ENCODE measurements at places on chromosomes 13 and 19. TPM values are rescaled to one million over a fixed set of nuclear protein-coding genes. Genes with fewer than 3 reads are reported as not detected.

The MUC16 gene
- not detected for polyA plus RNA-seq

The MYBPC2 gene
- not detected for polyA plus RNA-seq

GRCh38 chr13:113851826-113852535 lies 11.9 kb downstream of the GAS6 start:
- DNase-seq, result no peak

DNA sequence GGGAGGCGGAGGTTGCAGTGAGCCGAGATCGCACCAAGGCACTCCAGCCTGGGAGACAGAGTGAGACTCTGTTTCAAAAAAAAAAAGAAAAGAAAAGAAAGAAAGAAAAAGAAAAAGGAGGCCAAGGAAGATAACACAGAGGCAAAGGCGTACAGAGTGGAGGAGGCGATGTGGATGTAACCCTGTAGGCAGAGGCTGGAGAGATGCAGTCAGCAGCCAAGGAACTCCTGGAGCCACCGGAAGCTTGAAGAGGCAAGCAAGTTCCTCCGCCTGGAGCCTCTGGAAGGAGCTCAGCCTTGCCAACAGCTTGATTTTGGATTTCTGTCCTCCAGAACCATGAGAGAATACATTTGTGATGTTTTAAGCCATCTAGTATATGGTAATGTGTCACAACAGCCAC lies 6.7 kb upstream of the CCDC8 start:
- DNase-seq, result no peak

The RASGRP4 gene
- not detected for polyA plus RNA-seq

GRCh38 chr19:44796701-44797115 lies 12.2 kb upstream of the BCAM start:
- peak; percentile 23 for DNase-seq

The PNKP gene
- 25.0 TPM for polyA plus RNA-seq

- DNase-seq, result no peak
These were observed 1585.4 kb downstream of the EFNB2 start for GRCh38 chr13:104949840-104950740.

GRCh38 chr19:28705008-28705407 lies 507.9 kb downstream of the UQCRFS1 start:
- peak; percentile 62 for DNase-seq

- no peak for DNase-seq
These were observed 60.6 kb upstream of the ZNF724 start for GRCh38 chr19:23310729-23311211.

DNA sequence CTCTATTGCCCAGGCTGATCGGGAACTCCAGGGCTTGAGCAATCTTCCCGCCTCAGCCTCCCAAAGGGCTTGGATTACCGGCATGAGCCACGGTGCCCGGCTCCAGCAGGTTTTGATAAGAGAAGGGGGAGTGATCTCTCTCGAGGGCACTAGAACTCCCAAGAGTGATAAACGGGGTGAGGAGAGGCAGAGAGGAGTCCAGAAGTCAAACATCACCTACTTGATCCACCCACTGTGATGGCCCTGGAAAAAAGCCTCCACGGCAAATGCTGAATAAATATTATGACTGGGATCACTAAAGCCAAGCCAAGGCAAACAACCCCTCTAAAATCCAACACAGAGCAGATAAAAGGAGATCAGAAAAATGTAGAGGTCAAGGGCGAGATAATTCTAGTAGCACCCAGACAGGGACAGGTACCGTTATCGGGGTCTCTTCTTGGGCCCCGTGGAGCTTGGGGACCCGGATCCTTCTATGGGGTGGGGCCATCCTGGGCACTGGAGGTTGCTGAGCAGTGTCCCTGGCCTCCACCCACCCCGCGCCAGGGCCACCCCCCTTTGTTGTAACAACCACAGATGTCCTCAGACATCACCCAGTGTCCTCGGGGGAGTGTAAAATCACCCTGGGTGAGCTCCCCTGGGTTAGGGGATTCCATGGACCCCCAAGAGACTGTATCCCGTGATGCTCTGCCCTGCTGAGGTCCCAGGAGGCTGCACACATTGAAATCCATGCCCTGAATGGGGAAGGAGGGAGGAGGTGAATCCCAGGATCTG lies 3.7 kb upstream of the CREB3L3 start:
- no peak for DNase-seq

The SIGLECL1 gene
- polyA plus RNA-seq, result not detected

The DCUN1D2 gene
- 7.9 TPM for polyA plus RNA-seq

DNA sequence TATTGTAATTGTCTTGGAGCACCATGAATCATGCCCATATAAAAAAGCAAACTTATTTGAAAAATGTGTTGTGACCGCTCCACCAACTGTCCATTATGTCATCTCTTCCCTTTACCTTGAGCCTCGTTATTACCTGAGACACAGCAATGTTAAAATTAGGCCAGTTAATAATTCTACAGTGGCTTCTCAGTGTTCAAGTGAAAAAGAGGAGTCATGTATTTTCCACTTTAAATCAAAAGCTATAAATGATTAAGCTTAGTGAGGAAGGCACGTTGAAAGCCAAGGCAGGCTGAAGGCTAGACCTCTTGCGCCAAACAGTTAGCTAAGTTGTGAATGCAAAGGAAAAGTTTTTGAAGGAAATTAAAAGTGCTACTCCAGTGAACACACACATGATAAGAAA lies 210.5 kb downstream of the GPC6 start:
- DNase-seq, result no peak

DNA sequence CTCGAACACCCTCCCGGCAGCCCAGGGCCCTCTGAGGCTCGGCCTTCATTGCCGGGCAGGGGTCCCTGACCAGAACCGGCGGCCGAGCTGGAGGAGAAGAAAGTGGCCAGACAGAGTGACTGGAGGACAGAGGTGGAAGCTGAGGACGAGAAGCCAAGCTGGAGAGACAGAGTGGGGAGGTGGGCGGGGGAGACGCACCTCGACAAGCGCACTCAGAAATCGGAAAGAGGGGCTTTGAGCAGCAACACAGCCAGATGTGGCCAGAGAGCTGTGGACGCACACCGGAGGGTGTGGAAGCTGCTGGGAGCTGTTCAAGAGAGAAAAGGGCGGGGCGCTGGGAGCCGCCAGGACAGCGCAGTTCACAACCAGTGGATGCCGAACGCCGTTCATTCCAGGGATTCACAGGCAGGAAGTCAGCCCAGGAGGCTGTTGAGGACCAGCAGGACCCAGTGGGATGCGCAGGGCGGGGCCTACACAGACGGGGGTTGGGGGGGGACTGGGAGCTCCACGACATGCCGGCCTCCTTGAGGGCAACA lies 28.2 kb upstream of the C13orf46 start:
- DNase-seq, result no peak

- DNase-seq, result no peak
These were observed 4.7 kb upstream of the RGL3 start for GRCh38 chr19:11423791-11424181.

DNA sequence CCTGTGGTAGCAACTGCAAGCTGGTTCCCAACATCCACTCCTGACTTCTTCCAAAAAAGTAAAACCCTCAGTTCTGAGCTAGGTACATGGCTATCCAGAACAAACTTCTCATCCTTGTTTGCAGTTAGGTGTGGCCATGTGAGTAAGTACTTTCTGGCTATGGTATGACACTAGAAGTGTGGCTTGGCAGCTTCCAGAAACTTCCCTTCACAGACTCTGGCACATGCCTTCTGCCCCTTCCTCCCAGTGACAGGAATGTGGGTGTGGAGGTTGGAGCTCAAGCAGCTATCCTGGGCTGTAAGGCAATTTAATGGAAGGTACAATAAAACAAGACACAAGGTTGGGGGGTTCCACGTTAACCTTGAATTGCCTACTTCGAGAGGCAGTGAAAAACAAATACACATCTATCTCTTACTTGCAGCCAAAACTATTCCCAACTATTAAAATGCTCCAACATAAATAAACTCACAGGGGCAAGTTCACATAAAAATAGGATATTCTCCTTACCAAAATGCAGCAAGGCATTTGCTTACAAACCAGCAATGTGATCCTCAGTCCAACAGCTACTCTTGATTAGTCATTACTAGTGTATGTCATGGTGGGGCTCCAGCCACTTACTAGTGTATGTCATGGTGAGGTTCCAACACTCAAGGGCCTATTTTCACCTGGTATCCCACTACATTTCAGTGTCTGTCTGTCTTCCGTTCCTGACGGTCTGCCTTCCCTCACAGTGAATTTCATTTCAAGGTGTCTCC lies 3.1 kb downstream of the SMG9 start:
- peak; percentile 74 for DNase-seq

DNA sequence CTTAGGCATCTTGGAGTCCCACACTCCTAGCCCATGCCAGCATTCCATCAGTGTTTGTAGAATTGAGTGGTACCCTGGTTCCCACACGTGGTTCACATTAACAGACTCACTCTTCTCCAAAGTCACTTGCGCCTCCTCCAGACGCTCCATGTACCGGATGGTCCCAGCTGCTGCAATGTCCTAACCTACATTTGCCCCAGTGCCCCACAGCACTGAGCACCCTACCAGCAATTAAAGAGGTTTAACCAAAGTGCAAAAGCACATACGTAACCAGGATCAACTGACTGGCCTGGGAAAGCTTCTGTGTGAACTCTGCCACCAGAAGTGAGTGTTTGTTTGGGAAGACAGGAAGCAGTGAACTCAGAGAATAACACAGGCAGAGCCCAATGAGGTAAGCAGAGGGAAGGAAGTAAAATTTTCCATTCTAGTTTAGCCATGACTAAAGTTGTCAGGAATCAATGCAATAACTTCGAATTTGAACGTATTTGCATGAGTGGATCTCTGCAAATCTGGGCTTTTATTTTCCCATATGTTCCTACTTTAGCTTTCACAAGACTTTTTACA lies 7.3 kb upstream of the MEDAG start:
- DNase-seq, result peak; percentile 98

DNA sequence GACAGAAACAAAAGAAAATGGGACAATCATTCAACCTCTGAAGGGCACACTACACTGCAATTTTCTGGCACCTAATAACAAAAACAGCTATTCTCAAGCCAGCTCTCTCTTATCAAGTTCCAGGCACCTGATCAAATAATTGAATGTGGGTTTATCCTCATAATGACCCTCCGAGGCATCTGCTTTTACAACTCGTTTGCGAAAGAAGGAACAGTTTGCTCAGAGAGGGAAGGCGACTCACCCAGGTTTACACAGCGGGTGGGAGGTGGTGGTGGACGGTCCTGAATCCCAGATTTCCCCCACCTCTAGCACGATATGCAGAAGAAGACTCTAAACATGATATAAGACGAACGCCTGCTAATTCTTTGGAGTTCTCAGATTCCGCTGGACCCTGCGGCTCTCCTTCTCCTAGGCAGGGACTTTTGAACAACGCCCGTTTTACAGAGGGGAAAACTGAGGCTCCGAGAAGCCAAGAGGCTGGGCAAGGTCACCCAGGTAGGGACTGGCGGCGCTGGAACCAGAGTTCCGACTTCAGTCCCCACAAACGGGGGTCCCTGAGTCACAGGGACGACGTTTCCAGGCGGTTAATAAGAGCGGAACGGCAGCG lies 641 bp downstream of the SGTA start:
- no peak for DNase-seq

The MBD3L3 gene
- polyA plus RNA-seq, result not detected

DNA sequence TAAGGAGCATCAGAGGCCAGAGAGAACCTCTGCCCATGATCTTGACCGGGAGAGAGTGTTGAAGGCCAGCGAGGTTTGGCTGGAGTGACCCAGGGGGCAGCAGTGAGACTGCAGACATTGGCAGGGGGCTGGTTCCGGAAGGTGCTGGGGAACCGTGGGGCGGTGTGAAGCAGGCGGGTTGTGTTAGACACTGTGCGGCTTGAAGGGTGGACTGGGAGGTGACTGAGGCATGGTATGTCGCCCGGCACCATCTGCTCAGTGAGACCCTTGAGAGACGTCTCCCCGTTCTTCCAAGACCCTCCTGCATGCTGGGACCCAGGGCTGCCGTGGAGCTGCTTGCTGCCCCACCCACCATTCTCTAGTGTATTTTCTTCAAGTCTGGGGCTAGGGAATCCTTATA lies 24.6 kb downstream of the CARM1 start:
- no peak for DNase-seq

- no peak for DNase-seq
These were observed 529.9 kb downstream of the SLITRK1 start for GRCh38 chr13:83352391-83352790.

The VSIG10L gene
- polyA plus RNA-seq, result 1.2 TPM

The CCDC70 gene
- not detected for polyA plus RNA-seq

- DNase-seq, result peak; percentile 57
These were observed 9.1 kb upstream of the DPP9 start for GRCh38 chr19:4732680-4733114.

GRCh38 chr13:92864584-92865284 lies 361.9 kb upstream of the GPC6 start:
- no peak for DNase-seq

DNA sequence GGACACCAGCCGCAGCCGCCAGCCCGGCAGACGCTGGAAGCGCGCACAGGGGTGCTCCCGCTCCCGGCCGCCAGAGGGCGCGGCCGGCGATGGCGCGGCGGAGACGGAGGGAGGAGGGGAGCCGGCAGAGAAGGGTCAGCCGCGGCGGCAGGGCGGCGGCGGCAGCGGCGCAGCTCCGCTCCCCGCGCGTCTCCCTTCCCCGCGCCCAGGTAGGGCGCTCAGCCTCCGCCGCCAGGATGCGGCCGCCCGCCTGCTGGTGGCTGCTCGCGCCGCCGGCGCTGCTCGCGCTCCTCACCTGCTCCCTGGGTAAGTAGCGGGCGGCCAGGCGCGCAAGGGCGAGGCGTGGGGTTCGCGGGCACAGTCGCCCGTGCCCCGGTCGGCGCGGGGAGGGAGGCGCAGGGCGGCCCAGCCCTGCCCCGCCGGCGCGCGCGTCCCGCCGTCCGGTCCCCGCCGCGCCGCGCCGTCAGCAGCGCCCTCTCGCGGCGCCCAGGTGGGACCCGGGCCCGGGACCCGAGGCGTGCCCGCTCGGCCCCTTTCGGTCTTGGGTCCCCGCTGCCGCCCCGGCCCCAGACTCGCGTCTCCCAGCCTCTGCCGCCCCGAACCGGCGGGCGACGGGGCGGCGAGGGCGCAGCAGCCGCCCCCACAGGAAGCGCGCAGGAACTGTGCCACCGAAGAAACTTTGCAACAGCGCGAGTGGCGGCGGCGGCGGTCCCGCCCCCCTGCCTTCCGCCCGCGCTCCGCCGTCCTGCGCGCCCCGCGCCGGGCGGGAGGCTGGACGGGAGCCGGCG lies at the start of gene B3GLCT:
Gene B3GLCT (plus strand): TSS at position 127 of the 788 bp plus-strand sequence. CDS start 110 bp downstream, at position 237.
- peak; percentile 68 for DNase-seq

The COX7A1 gene
- polyA plus RNA-seq, result 6.9 TPM

- DNase-seq, result peak; percentile 35
These were observed 8.0 kb downstream of the ATP4A start for GRCh38 chr19:35555301-35556005.

The NLRP7 gene
- polyA plus RNA-seq, result not detected

The ZNF418 gene
- polyA plus RNA-seq, result 1.0 TPM

DNA sequence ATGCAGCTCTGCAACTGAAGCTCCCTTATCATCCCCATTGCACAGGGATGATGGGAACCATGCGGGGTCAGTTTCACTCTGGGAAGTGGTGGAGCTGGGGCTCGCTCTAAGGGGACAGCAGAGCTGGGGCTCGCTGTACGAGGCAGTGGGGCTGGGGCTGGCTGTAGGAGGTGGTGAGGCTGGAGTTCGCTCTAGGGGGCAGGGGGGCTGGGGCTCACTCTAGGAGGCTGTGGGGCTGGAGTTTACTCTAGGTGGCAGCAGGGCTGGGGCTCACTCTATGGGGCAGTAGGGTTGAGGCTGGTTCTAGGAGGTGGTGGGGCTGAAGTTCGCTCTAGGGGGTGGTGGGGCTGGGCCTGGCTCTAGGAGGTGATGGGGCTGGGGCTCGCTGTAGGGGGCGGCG lies 99.1 kb downstream of the UQCRFS1 start:
- DNase-seq, result no peak

GRCh38 chr13:37211487-37211886 lies 106.0 kb upstream of the CSNK1A1L start:
- no peak for DNase-seq

All from IMR-90 (cell line).